ENCODE measurements at places on chromosomes 1 and 21.

- no peak for DNase-seq
Observed at GRCh38 chr1:66416295-66416694, 117.7 kb upstream of the SGIP1 start.

DNA sequence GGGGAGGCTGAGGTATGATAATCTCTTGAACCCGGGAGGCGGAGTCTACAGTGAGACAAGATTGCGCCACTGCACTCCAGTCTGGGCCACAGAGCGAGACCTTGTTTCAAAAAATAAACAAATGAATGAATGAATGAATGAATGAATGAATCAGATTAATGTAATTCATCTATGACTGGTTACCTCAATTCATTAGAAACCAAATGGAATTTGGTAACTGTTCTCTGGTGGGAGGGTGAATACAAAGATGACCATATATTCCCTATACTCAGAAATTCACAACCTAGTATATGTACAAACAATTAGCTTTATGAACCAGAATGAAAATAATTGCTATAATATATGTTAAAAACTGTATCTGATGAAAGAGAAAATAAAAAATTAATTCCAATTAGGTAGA, 80.9 kb downstream of the FAF1 start:
- no peak for DNase-seq

- DNase-seq: no peak
Observed at GRCh38 chr1:206967096-206967849, 3.0 kb downstream of the FCAMR start.

DNA sequence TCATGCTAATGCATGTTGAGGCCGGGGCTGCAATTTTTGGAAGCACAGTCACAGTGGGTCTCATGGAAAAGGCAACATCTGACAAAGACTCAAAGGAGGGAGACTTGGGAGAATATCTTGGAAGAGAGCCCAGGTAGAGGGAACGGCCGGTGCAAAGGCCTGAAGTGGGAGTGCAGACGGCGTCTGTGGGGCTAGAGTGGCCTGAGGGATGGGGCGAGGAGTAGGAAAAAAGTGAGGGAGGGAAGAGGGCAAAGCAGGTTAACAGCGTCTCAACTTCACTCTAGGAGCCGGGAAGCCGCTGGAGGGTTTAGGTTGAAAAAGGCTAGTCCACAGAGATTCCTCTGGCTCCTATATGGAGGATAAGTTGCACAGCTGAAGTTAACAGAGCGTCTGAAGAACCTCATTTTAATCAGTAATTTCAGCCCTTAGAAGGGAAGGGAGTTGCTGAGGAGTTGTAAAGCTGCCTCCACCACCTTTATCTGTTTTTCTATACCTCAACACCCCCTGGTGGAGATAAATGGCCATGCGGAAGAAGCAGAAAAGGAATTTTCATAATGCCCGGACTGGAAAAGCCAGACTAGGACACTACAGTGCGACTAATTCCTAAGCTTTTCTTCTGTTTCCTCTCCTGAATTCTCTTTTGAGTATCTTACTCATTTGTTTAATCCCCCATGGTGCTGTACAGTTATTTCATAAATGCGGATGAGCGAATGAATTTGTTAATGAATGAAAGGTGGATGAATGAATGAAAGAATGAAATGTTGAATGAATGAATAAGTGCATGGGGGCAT, 78.7 kb upstream of the ZNF281 start:
- peak; percentile 58 for DNase-seq

DNA sequence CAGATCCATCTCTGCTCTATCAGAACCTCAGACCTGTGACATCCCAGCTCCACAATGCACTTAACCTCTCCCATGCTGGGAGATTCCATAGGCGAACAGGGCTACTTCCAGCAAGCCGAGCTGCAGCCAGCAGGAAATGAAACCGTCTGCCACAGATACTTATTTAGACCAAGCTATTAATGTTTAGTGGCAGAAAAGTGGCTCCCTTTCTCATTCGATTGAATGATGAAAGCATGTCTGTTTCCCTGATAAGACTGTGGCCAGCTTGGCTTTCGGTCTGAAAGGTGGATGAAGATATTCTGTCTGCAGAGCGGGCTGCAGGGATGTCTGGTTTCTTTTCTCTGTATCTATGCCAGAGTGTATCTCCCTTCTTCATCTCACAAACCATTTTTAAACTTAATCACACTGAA, 146.4 kb downstream of the GREM2 start:
- no peak for DNase-seq

DNA sequence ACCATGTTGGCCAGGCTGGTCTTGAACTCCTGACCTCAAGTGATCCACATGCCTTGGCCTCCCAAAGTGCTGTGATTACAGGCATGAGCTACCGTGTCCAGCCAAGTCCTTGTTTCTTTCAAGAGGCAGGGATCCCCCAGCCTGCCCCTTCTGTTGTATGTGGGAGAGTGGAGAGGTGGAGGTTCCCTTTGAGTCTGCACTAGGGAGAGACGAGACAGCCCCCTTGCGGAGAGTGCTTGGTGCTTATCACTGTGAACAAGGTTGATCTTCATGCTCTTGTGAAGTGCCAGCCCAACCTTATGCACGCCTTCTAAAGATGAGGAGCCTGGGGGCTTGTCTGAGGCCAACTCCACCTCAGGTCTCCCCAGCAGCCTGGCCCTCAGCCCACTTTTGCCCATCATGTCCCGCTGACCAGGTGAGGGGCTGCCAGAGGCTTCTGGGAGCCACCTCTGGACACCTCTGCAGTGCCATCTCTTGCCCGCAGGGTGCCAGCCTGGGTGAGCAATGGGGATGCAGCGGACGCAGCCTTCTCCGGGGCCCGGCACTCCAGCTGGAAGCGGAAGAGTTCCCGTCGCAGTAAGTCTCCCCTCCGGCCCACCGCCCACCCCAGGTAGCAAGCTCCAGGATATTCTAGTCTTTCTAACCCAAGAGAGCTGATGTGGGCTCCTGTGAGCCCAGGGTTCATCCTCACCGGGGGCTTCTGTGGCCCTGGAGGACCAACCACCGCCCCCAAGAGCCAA, 62.3 kb downstream of the ARHGEF10L start:
- no peak for DNase-seq

DNA sequence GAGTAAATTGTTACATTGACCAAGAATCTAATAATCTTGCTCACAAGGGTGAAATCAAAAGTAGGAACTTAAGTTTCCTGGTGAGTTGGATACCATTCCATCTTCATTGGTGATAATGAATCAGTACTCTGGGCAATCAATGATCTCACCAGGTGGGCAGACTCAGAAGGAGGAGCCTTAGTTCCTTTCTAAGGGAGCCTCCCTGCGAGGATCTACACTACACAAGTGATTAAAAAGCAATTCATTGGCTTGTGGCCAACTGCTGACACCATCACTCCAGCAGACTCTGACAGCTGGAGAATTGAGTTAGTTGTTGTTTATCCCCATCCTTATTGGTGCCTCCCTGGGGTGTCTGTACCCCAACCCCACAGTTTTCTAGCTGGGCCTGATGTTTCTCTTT, 84.1 kb upstream of the VANGL1 start:
- no peak for DNase-seq

DNA sequence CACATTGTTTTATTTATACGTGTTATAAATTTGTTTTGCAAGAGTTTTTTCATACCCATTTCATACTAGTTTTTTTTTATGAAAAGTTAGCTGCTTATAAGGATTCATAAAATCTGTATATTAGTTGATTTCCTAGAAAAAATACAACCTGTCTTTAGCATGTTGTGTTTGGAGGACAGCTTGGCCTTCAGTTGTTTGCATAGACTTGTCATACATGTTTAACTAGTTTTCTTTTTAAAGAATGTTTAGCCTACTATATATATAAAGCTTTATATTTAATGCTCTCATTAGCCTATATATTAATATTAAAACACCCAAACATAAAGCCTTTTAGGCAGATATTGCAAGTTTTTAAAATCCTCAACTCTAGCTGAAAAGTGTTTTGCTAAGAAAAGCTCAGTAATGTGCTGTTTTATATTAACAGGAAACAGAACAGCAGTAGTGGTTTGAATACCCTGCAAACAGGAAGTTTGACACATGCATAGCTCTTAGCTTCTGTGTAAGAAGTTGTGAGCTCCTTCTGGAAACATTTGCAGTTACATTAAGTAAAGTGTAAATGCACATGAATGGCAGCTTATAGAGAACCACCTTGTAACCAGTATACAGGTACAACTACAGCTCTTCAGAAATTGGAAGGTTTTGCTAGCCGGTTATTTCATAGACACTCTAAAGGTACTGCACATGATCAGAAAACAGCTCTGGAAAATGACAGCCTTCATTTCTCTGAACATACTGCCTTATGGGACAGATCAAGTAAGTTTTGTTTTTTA, at the start of gene PRKACB:
TSS of gene PRKACB (plus strand) at position 476 of the 770 bp plus-strand sequence. CDS start at position 567, 91 bp downstream.
- peak; percentile 55 for DNase-seq

- peak; percentile 85 for DNase-seq
Observed at GRCh38 chr1:101236516-101237228, at the start of gene S1PR1. Gene S1PR1 (plus strand): TSS chr1:101237019. CDS start chr1:101238985, 1,966 bp downstream.

- no peak for DNase-seq
Observed at GRCh38 chr1:244255426-244255965, 196.2 kb downstream of the ADSS2 start.

DNA sequence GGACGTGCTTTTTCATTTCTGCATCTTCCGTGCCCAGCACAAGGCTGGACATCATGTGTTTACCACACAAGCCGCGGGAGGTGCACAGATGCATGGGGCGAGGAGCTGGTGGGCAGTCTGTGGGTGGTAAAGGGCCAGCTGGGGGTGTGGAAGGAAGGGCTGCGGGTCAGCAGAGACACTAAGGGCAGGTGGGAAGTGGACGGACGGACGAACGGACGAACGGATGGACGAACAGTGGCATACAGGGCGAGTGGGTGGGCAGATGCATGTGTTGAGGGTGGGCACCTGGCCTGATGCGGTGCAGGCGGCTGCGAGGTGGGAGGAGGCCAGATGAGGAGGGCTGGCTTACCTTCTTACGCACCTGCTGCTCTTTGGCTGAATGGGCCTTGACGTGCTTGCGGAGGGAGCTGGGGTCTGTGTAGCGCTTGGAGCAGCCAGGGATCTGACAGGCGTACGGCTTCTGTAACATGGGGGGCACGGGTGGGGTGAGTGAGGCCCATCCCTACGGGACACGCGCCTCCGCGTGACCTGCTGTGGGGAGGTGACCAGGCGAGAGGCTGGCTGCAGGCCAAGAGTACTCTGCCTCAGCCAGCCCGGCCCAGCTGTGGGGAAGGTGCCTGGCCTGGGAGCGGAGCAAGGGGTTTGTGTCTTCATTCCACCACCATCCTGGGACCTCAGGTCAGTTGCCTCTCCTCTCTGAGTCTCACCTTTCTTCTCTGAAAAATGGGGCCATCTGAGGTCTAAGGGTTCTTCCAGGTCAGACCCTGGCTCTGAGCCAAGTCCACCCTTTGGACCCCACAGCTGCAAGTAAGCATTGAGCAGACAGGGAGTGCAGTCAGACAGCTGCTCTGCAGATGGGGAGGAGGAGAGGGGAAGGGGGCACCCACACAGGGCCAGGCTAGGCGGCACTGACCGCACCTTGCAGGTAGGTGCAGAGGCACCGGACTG, 65.5 kb downstream of the DMRTB1 start:
- no peak for DNase-seq

DNA sequence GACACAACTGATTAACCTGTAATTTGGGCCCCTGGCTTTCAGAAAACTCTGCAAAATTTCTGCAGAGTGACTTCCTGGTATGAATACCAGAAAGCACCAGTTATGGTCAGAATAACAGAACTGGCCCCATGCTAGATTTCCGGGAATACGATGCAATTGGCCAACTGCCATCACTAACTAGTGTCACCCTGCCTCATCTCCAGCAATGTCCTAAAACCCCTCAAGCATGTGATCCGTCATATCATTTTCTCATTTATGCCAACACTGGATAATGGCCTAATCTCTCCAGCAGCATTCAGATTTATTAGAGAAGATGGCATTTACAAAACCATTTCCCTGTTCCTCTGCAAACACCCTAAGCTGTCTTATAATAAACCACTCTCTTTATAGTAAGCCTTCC, 15.4 kb downstream of the KAZN start:
- no peak for DNase-seq

GRCh38 chr1:157404614-157405013, 147.7 kb downstream of the FCRL5 start:
- no peak for DNase-seq

- DNase-seq: no peak
Observed at GRCh38 chr1:152497273-152497672, 13.3 kb upstream of the LCE5A start.

GRCh38 chr1:67060811-67061218, 6.9 kb upstream of the SLC35D1 start:
- no peak for DNase-seq

GRCh38 chr1:86778569-86779239, 74.3 kb downstream of the SH3GLB1 start:
- no peak for DNase-seq

GRCh38 chr21:42219606-42220137, 732 bp downstream of the ABCG1 start:
- no peak for DNase-seq

GRCh38 chr21:41250519-41250918, 66.1 kb upstream of the FAM3B start:
- no peak for DNase-seq

- no peak for DNase-seq
Observed at GRCh38 chr1:246121533-246121932, 385.5 kb downstream of the SMYD3 start.

GRCh38 chr1:42851960-42852607, 5.7 kb downstream of the ZNF691 start:
- DNase-seq: no peak

- DNase-seq: no peak
Observed at GRCh38 chr21:18000981-18001686, 182.0 kb upstream of the C21orf91 start.

GRCh38 chr1:225940385-225941151, 452 bp downstream of the LEFTY2 start:
- no peak for DNase-seq

- no peak for DNase-seq
Observed at GRCh38 chr1:12757836-12758235, 11.8 kb downstream of the CFAP107 start.

DNA sequence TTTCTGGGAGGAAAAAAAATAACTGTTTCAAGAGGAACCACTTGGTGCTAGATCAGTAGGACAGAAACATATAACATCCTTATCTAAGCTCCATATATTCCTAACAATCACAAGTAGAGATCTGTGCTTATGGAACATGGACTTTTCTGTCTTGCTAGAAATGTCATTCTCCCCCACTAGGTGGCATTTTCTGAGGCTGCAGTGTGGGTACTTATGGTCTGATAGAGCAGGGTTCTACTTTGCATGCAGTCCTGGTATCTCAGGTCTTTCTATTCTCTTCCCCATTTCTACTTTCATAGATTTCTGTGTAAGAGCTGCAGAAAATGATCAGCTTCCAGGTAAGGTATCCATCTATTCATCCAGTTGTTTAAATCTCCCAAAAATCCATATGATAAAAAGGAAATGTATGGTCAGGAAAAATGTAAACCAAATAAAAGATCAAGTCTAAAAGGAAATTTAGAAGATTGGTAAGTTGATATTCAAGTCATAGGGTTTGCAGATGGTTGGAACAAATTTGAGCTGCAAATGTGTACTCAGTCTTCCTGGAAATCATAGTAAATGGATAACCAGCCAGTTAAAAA, 1.5 kb downstream of the ZNF684 start:
- peak; percentile 40 for DNase-seq

GRCh38 chr1:221347706-221348105, 394.2 kb downstream of the DUSP10 start:
- no peak for DNase-seq

All from activated CD4-positive, alpha-beta T cell treated with anti-CD3 and anti-CD28 coated beads, Interleukin-2, amount 10 ng/mL, durations not matched to agents 7 days and 5 days (primary cell).